Jurkat, Clone E6-1 (cell line): ENCODE measurements at places on chromosomes 3 and 15.

DNA sequence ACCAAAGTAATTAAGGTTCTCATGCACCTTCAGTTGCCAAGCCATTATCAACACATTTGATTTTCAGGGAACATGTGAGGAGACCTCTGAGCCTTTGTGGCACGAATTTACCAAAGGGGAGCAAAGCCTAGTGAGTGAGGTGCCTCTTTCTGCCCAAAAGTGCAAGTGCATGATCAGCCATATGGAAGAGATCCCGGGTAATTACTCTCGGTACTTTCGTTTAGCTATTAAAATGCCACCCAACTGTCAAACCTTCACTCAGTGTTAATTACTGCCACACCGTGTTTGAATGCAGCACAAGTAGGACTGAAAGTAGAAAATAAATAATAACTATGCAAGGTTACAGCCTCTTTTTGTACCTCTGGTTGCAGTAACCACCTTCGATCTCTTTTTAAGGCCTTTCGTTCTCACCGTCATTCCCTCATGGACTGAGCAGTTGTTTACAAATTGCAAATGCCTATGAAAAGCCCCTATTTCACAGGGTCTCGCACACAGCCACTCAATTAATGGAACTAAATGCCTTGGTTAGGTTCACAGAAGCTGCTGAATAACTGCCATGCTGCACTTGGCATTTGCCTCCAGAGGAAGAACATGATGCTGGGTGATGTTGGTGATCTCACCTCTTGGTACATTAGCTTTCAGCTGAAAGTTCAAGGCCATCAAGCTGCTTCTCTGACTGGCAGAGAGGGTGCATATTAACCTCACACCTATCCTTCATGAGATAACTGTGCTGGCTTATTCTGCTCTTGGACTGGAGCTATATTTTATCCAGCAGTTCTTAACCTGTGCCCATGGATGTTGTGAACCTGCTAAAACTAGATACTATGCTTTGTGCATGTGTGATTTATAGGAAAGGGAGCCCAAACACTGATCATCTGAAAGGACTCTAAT is 69.9 kb downstream of the TNIK start:
- no peak for DNase-seq

DNA sequence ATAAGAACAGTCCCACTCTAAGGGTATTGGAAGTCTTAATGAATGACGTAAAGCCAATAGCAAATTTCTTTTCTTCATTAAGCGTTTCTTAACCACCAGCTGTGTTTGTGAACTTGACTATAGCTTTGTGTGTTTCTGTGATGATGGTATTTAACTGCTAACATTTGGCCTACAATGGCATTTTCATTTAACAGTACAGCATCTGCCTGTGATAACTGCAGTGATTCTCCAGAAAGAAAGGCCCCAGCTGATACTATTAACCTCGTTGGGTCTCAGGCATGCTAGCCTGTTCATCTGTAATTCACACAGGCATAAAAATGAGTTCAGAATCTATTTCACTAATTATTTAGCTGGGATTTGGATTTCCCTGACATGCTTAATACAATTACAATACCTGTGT is 121.9 kb downstream of the NECTIN3 start:
- no peak for DNase-seq

- no peak for DNase-seq
Measured at GRCh38 chr3:24111711-24112110, 166.6 kb downstream of the NR1D2 start.

GRCh38 chr15:61780278-61780980 is 279.8 kb downstream of the VPS13C start:
- no peak for DNase-seq

DNA sequence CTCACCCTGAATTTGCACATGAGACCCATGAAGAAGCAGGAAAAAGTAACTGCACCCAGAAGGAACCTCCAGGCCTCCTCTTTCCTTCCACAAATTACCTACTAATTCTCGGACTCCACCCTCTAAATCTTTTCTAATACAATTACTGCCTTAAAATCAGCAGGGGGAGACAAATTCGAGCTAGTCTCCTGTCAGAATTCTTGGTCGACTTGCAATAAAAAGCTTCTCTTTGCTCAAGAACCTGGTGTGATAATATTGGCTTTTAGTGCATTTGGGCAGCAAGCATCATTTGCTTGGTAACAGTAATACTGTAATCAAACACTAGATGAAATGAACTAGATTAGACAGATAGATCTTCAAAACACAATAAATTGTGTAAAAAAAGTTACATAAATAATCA is 281.9 kb downstream of the RAP2B start:
- DNase-seq, result peak; percentile 16

- DNase-seq, result no peak
Measured at GRCh38 chr3:13708301-13708700, 159.4 kb downstream of the FBLN2 start.

DNA sequence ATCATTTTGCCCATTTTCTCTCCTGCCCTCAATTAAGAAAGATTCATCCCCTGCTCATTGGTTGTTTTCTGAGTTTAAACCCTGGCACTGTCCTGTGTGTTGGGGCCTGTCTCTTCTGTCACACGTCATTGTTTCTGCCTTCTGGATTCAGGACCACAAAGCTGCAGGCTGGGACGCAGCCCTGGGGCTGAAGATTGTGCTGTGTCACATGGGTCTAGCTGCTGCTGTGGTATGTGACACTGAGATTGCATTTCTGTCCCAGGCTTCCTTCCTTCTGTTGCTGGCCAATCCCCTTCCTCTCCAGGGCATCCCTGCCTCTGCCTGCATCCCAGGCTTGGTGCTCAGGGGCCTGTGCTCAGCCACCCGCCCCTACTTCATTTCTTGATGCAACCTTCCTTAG is 28.9 kb downstream of the INSYN1 start:
- DNase-seq, result no peak

- DNase-seq, result no peak
Measured at GRCh38 chr3:171967137-171967783, 72.1 kb upstream of the FNDC3B start.

- no peak for DNase-seq
Measured at GRCh38 chr15:49989498-49989897, 129.5 kb downstream of the ATP8B4 start.

DNA sequence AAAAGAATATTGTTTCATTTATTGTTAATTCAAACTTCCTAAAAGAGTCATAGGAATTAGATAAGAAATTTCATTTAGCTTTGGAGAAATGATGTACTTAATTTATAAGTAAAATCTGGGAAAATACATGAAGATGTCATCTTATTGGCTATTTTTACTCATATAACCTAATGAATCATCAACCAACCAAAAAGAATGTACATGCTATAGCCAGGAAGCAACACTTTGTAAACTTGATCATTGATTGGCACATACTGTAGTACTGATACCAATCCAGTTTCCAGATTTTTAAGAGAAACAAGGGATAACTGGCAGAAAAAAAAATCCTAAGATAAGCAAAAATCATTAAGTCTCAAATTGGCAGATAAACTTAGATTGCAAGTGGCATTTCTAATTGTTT is 207.9 kb upstream of the CDIN1 start:
- DNase-seq, result no peak
